ENCODE measurements at places on chromosomes 7 and 10. TPM values are rescaled to one million over a fixed set of nuclear protein-coding genes. Genes with fewer than 3 reads are reported as not detected.
A peak's percentile ranks its signal among the peaks of the same experiment; 100 is the strongest.

The OR2A12 gene
- not detected for polyA plus RNA-seq

DNA sequence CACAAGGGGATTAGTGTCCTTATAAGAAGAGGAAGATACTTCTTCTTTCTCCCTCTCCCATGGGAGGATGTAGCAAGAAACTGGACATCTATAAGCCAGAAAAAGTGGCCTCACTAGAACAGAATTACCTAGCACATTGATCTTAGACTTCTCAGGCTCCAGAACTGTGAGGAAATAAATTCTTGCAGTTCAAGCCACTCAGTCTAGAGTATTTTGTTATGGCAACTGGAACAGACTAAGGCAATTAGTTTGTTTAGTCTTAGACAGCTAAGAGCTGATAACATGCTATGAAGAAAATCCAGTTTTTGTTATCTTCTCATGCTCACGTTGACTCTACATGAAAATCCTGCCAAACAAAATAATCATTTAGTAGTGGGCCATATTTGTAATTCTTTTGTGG, 627.6 kb upstream of the PHF14 start:
- DNase-seq, result no peak

- no peak for DNase-seq
These were observed 2.0 kb downstream of the BAG3 start for GRCh38 chr10:119653209-119653608.

DNA sequence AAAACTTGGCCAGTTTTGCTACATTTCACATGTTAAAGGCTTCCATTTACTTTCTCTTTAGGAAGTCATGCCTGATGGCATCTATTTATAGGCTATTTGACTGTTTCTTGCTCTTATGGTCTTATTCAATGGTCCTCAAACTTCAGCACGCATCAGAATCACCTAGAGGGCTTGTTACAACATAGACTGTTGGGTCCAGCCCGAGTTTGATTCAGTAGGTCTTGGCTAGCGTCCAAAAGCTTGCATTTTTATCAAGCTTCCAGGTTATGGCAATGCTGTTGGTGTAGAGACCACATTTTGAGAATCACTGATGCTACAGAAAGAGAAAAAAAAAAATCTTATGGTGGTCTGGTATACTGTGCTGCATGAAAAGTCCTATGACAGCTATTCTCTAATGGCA, 51.9 kb downstream of the MTPN start:
- no peak for DNase-seq

The OPN1SW gene
- polyA plus RNA-seq, result 0.74 TPM

DNA sequence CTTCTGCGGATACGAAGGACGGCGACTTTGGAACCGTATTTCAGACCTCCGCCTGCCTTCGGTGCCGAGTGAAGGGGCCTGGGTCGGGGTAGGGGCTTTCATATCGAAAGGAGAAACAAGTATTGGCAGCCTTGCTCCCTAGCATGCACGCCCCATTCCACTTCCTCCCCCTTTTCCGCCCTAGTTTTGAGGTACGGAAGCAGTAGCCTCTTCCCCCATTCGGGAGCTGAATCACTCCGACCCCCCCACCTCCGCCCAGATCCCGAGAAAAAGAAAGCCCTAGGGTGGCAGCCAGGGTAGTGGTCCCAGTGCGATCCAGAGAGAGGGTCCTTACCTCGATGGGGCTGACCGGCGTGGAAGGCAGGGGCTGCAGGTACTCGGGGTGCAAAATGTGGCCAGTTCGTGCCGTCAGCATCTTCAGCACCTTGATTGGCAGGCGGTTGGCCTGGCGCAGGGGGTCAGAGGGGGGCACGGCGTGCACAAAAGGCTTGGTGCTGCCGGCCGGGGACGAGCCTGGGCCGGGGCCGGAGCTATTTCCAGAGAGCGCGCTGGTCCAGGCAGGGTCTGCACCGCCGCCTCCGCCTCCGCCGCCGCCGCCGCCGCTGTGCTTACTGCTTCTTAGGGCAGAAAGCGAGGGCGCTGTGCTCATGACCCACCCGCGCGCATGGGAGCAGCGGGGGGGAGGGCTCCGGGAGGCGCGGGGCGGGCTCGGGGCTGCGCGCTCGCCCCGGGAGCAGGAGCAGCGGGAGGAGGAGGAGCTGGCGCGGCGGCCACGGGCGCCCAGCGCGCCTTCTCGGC, 594 bp downstream of the ZNF503 start:
- DNase-seq, result peak; percentile 67

The FAM25G gene
- not detected for polyA plus RNA-seq

The OLAH gene
- polyA plus RNA-seq, result not detected

DNA sequence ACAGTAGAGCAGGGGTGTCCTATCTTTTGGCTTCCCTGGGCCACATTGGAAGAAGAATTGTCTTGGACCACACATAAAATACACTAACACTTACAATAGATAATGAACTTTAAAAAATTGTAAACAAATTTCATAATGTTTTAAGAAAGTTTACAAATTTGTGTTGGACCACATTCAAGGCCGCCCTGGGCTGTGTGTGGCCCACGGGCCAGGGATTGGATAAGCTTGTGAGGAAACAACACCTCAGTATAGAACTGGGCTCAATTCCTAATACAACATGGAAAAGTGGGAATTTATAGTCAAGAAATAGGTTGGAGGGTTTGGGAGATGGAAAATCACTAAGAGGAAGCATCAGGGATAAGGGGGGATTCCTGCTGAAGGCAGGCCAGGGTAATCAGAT, 17.7 kb downstream of the ZNF277 start:
- no peak for DNase-seq

The ATP6V0A4 gene
- polyA plus RNA-seq, result 0.39 TPM

GRCh38 chr7:70419526-70420380, 712.2 kb upstream of the GALNT17 start:
- no peak for DNase-seq

- no peak for DNase-seq
These were observed 293.4 kb upstream of the MKLN1 start for GRCh38 chr7:131034166-131034881.

The SPDYE3 gene
- polyA plus RNA-seq, result 6.7 TPM

DNA sequence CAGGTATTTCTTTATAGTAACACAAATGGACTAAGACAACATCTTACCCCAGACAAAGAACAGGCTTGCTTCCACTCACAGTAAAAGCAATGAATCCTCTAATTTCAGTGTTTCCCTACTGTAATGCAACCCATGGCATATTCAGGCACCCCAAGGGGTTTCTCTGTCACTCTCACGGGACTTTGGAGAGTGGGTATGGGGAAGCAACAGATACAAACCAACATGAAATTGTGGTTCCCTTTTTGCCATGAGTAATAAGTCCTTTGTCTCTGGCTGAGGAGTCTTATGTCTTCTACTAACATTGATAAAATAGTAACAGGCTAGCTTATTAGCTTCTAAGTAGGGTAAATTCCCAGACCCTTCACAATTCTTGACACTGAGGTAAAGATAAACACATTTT, 51.4 kb upstream of the AOAH start:
- DNase-seq, result no peak

GRCh38 chr10:68301790-68302502, 29.9 kb upstream of the HNRNPH3 start:
- DNase-seq, result peak; percentile 35

- peak; percentile 58 for DNase-seq
These were observed 35.1 kb upstream of the DNAH11 start for GRCh38 chr7:21507627-21508343.

DNA sequence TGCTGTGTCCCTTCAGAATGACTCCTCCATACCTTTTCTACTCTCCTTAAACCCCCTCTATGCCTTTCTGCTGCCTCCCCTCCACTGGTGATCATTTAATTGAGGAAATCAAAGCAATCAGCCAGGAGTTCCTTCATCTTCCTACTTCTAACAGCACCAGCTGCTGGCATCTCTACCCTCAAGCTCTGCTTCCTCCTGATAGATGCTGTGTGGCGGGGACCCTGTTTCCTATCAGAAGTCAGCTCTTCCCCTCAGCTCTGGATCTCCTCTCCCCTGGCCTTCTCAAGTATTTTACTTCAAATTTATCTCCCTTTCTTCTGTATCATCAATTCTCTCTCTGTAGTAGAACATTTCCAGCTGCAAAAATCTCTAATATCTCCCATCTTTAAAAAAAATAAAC, 183.7 kb downstream of the ELMO1 start:
- DNase-seq, result no peak

DNA sequence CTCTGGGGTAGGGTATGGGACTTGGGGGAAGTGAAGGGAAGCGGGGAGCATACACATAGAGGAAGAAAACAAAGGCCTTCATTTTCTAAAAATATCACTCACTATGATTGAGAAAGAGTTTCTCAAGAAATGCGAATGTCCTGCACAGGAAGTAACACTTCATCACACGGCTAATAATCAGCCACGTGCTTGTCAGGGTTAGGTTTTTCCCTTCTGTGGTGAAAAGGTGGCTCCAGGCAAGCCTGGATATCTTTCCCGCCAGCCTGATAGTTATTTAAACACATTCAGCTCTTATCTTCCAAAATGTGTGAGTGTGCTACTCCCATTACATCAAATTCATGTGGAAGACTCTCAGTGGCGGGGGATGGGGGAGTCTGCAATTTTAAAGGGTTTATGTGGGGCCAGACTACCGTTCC, 166.4 kb upstream of the ADO start:
- peak; percentile 23 for DNase-seq

All from cardiac muscle cell (in vitro differentiated cells and primary cell).